ENCODE measurements at places on chromosomes 12 and 14.

DNA sequence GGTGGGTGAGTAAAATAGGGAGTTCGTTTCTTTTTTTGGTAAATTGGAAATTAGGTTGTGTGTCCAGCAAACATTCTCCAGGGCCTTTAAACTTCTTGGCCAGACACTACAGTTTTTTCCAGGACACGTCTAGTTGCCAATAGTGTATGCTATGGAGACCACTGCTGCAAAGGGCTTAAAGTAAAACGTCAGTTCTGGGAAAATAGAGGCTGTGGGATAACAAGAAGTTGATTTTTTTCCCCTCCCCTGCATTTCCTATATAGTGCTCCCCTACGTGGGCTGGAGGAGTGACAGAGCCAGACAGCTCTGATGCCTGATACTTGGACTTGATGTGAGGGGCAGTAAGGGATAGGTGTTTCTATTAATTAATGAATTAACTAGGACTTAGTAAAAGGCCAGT is 2.4 kb downstream of the ACVR1B start:
- DNase-seq: peak; percentile 66

- DNase-seq: no peak
Observed at GRCh38 chr14:65976761-65977404, 509.3 kb upstream of the CCDC196 start.

GRCh38 chr12:4556735-4557530 is 5.1 kb upstream of the DYRK4 start:
- DNase-seq: no peak

DNA sequence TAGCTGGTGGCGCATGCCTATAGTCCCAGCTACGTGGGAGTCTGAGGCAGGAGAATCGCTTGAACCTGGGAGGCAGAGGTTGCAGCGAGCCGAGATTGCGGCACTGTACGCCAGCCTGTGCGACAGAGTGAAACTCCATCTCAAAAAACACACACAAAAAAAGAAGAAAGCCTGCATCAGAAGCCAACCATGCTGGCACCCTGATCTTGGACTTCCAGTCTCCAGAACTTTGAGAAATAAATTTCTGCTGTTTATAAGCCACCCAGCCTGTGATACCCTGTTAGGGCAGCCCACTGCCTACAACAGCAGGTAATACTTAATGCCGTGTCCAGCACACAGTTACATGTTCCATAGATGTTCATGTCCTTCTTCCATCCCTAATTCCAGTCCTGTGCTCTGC is 62.7 kb downstream of the NDUFA12 start:
- DNase-seq: no peak

GRCh38 chr14:23101986-23102625 is 2.7 kb downstream of the CIROP start:
- peak; percentile 35 for DNase-seq

- DNase-seq: no peak
Observed at GRCh38 chr12:105477873-105478272, 147.4 kb downstream of the C12orf75 start.

DNA sequence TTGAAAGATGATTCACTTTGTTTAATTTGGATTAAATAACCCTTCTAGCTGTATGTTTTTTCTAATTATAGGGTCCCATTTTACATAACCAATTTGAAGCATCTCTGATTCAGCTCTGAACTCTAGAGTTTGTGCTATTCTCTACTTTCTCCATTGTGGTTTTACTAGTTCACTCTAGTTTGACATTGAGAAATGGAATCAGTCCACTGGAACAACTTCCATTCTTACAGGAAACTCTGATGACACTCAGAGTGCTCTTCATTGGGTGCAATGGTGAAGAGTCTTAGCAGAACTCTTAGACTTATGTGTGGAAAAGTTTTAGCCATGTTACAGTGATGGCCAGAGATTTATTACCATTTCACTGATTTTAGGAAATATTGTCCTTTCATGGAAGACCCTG is 140.7 kb downstream of the DYRK2 start:
- DNase-seq: no peak

DNA sequence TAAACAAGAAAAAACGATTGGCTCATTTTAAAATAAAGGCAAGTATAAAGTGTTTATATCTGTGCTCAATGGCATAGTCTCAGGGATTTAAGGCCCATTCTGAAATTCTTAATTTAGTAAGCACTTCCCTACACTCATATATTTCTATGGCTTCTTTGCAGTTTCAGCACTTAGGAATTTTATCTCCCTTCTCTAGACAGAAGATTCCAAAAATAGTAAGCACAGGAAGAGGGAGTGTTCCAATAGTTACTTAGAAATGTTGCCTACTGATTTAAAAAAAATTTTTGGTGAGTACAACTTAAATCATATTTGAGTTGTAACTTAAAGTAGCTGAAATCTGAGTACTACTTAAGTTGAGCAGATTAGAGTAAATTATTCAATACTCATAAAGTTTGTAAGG is 19.8 kb downstream of the INSM2 start:
- DNase-seq: no peak
